Caki2 (cell line): ENCODE measurements at places on chromosomes 5 and 9.

DNA sequence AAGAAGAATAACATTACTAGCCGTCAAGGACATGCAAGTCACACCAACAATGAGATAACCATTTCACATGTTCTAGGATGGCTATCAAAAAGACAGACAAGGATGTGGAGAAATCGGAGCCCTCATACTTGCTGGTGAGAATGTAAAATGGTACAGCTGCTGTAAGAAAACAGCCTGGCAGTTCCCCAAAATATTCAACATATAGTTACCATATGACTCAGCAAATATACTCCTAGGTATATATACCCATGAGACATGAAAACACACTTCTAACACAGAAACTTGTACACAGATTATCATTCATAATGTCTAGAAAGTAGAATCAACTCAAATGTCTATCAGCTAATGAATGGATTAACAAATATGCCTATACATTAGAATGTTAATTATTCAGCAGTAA, 105.4 kb upstream of the PCAT7 start:
- no peak for DNase-seq

DNA sequence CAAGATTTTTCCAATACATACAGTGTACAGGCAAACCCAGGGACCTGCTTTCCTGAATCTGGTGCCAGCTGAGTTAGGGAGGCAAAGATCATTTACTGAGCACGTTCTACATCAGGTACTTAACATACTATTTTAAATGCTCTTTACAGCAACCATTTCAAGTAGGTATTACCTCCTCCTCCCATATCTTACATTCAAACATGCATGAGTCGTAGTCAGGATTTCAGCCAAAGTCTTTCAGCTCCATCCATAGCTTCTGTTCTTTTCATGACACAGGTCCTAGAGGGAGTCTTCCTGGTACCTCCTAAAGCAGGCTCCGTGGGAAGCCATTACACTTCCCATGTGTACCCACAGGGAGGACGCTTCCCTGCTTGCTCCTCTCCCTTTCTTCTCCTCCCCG, 11.7 kb downstream of the KCNV2 start:
- no peak for DNase-seq

GRCh38 chr9:31582071-31582470, 802.4 kb upstream of the ACO1 start:
- no peak for DNase-seq

GRCh38 chr9:16100537-16101091, 547.8 kb downstream of the CCDC171 start:
- no peak for DNase-seq

GRCh38 chr9:88818495-88819201, 172.6 kb upstream of the S1PR3 start:
- no peak for DNase-seq

GRCh38 chr9:133368249-133368881, 7.5 kb downstream of the SURF4 start:
- DNase-seq, result no peak

DNA sequence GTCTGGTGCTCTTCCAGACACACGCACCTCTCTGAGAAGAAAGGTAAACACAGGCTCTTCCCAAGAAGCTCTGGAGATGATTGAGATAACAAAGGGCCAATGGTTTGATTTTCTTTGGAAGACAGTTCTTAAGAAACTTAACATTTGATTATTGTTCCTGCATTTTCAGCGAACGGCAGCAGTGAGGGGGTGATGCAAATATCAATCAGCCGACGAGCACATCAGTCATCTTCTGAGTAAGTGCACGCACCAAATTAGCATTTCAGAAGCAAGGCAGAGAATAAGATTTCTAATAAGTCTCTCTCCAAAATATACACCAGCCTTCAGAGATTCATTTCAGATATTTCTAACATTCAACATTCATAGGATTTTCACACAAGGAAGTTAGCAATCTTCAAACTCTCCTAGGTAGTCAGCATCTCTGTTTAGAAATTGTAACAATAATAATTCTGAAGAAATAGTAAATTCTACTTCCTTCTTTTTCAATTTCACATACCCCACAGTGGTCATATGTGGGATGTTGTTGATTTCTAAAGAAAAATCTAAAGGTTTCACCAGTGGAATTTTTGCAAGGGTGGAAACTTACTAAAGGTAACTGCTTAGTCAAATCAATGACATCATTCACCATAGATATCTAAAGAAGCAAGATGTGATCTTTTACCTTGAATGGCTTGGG, 250.3 kb downstream of the SEC61B start:
- no peak for DNase-seq

- no peak for DNase-seq
Observed at GRCh38 chr5:137206030-137206715, 293.0 kb downstream of the SPOCK1 start.

GRCh38 chr9:30575218-30575617, 1809.2 kb upstream of the ACO1 start:
- DNase-seq, result no peak

DNA sequence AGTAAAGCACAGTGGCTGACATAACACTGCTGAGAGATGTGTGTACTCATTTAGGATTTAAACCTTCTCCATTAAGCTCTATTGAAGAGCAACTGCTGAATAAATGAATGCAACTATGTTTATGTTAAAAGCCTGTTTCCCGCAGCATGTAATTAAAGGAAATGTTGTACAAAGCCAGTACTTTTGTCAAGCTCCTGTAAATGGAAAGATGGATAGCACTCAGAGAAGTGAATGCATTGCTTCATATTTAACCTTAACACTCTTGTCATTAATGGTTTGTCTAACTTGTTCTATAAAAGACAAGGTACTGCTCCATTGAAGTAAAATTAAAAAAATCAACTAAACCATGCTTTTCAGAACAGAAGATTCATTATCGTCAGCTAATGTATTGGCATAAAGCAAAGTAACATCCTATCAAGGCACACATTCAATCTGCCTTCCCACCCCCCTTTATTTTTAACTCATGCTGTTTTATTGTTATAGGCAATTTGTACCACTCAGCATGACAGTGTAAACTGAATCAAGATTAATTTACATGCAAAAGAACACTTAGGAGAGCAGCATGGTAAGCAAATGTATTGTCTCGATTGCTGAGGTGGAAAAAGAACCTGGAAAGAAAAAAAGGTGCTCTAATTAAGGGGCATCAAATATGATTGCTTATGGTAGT, 240.9 kb upstream of the TBCA start:
- no peak for DNase-seq

DNA sequence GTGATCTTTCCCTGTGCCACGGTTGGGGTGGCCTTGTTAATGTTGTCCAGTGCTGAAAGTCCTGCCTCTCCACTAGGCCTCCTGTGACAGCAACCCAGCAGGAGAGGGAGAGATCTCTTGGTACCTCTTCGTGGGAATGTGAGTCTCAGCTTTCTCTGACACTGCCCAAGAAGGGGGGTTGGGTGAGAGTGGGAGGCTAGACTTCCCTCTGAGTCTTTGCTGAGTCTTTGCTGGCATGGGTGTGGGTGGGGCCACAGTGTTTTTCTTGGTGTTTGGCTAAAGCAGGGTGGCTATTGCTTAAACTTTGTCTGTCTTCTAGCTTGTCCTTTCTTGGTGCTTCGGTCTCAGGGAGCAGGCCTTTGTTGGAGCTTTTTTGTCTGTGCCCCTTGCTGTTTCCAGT, 145.6 kb downstream of the GNA14 start:
- DNase-seq, result no peak

- DNase-seq, result no peak
Observed at GRCh38 chr5:125298746-125299379, 552.4 kb upstream of the ZNF608 start.
